ENCODE measurements at places on chromosomes 16 and 17.

DNA sequence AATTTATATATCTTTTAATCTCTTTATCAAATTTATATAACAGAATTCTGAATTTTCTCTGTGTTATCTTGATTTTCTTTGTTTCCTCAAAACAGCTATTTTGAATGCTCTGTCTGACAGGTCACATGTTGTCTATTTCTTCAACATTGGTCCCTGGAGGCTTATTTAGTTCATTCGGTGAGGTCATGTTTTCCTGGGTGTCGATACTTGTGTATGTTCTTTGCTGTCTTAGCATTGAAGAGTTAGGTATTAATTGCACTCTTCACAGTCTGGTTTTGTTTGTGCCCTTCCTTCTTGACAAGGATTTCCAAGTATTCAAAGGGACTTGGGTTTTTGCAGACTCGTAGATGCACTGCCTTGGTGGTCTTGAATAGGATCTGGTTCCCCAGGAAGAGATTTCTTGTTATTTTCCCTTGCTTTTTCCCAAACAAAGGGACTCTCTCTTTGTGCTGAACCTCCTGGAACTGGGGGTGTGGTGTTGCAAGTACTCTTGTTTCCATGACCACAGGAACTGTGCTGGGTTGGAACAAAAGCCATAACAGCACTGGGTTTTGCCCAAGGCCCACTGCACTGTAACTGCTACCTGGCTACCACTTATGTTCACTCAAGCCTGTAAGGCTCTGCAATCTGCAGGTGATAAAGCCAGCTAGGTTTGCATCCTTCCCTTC lies 1483.0 kb downstream of the CDH8 start:
- DNase-seq, result peak; percentile 2

- DNase-seq, result no peak
These were observed 61.8 kb downstream of the TUBD1 start for GRCh38 chr17:59830846-59831486.

DNA sequence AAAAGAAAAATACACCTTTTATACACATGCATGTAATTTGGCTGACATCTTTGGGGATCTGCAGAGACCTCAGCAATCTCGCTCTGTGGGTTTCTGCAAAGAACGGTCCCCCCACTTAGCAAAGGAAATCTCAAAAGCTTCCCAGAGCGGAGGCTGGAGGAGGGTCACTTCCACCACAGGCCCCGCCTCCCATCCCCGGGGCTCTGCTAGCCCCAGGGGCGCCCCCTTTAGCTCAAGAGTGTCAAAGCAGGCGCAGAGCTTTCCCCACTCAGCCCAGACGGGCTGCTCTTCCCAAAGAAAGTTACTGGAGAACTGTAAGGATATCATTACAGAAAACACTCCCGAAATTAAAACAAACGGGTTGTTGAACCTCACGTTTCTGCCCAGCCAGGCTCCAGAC lies 11.4 kb downstream of the SLC13A5 start:
- DNase-seq, result peak; percentile 62

- DNase-seq, result no peak
These were observed 8.4 kb downstream of the CHST6 start for GRCh38 chr16:75486676-75487313.

DNA sequence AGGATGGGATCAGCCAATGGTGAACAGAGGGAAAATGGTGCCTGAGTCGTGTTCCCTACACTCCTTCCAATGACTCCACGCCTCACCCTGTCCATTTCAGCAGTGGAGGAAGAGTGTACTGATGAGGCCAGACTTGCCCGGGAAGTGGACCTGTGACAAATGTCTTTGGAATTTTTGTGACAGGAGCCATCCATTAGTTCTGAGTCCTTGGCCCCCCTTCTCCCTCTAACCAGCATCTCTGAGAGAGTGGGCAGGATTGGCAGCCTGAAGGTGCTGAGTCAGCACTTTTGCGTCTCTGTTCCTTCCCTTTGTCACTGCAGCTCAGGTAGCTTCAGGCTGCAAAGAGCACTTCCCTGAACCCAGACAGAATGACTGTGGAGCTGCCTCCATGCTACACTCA lies 30.8 kb downstream of the BEAN1 start:
- no peak for DNase-seq

- no peak for DNase-seq
These were observed 11.9 kb downstream of the CLEC19A start for GRCh38 chr16:19297454-19297853.

DNA sequence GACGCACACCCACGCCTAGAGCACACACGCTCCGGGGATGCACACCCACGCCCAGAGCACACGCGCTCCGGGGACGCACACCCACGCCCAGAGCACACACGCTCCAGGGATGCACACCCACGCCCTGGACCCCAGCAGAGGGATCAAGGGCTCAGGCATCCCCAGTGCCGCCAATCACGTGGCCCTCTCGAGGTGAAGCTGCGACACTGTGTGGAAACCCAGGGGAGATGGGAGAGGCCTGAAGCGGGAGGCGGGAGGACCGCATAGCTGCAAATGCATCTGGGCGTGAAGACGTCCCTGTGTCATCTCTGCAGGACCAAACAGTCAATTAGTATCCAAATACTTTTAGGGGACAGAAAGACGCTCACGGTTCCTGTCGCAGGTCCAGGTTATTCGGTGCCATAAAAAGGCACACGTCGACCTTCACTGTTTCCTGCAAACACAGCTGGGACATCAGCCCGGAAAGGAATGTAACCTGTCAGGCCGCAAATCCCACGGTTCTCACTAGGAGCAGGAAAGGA lies 56.4 kb downstream of the TBC1D16 start:
- DNase-seq, result no peak

DNA sequence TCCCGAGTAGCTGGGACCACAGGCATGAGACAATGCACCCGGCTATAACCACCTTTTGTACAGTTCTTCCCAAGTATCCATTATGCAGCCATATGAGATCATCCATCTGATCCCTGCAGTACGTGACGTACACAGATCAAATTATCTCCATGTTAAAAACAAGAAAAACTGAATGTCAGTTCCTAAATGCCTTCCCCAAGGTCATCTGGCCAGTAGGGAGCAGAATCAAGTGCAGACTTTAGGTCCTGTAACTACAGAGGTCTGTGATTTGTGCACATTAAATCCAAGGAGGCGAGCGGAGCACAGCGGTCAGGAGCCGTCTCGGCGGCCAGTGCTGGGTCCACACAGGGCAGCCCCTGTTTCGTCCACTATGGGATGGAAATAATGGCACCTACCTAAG lies 23.7 kb downstream of the ZCCHC14 start:
- no peak for DNase-seq

- DNase-seq, result no peak
These were observed 101.6 kb downstream of the MSI2 start for GRCh38 chr17:57357830-57358430.

- DNase-seq, result no peak
These were observed 20.9 kb downstream of the SPACA3 start for GRCh38 chr17:33012522-33013033.

- no peak for DNase-seq
These were observed 140.3 kb upstream of the ERCC4 start for GRCh38 chr16:13779676-13780075.

- no peak for DNase-seq
These were observed 791 bp upstream of the SUPT4H1 start for GRCh38 chr17:58352596-58353388.

DNA sequence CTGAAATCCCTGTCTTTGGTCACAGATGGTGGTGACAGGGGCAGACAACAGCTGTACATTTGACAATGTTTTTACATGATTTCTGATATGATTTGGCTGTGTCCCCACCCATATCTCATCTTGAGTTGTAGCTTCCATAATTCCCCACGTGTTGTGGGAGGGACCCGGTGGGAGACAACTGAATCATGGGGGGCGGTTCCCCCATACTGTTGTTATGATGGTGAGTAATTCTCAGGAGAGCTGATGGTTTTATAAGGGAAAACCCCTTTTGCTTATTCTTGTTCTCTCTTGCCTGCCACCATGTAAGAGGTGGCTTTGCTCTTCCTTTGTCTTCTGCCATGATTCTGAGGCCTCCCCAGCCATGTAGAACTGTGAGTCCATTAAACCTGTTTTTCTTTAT lies 353.9 kb downstream of the CPPED1 start:
- DNase-seq, result no peak

GRCh38 chr17:72134608-72135394 lies 14.0 kb downstream of the SOX9 start:
- DNase-seq, result no peak

DNA sequence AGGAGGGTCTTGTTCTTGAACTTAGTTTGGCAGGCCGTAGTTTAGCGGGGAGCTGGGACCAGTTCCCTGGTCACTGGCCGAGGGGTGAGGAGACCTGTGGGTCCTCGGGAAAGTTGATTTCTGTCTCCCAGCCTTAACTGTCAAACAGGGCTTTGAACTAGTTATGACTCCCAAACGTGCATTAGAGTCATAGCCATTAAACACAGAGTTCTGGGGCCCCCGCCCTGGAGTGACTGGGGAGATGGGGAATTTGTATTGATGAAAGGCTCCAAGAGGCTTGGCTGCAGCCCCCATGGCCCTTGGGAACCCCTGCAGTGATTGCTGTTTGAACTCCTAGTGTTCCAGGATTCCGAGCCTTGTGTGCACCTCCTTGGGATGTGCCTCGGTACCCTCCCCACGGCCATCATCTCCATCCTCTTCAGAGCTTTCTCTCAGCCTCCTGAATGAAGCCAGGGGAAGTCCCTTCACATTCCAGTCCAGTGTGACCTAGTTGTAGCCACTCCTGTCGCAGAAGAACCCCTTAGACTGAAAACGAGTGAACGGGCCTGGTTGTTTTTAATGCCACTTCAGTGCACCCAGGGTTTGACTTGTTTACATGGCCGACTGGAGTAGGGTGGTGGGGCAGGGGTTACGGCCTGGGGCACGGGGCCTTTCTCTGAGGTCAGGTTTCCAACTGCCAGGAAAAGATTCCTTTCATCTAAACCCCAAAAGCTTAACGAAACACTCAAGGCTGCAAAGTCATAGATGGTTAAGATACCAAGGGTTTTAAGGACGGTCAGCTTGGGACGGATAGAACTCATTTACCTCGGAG lies 1.4 kb downstream of the MPRIP start:
- peak; percentile 38 for DNase-seq

DNA sequence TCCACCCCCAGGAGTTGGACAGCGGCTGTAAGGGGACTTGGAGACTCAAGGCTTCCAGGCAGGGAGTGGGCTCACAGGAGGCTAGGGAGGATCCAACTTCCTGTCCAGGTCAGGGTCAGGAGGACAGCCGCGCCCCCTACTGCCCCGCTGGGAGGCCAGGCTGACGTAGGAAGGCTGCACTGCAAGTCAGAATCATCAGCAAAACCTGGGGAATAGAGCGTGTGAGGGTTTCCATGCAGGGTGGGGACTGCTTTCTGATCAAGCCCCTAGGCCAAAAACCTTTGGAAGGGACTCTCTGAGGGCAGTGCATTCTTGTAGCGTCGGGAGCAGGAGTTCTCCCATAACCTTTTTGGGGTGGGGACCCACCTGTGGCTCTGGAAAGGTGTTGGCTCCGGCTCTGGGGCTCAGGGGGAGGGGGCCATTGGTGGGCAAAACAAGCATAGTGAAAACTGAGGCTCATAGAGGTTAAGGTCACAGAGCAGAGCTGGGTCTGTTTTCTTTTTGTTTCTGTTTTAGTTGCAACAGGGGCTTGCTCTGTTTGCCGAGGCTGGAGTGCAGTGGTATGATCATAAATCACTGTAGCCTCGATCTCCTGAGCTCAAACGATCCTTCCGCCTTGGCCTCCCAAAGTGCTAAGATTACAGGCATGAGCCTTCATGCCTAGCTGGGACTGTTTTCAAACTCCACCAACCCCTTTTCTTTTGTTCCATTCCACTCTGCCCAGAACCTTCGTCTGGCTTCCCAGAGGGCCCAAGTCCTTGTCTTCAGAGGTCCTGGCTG lies 22.1 kb downstream of the RAI1 start:
- DNase-seq, result peak; percentile 72

DNA sequence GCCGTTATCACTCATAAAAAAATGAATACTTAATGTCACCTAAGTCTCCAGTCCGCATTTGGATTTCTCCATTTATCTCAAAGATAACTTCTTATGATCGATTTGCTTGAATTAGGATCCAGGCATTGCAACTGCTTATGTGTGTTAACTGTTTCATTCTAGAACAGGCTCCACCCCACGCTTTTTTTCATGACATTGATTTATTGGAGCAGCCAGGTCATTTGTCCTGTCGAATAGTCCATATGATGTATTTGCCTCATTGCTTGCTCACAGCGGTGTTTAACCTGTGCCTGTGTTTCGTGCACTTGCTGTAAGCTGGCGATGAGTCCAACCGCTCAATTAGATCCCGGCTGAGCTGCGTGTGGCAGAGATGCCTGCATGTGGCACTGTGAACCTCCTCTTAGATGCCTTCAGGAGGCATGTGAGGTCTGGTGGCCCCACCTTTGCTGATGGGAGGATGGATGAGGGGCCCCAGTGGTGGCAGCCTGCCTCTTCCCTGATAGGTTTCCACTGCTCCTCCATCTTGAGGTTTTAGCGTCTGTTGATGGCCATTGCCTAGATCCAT lies 16.4 kb downstream of the DHX38 start:
- no peak for DNase-seq

DNA sequence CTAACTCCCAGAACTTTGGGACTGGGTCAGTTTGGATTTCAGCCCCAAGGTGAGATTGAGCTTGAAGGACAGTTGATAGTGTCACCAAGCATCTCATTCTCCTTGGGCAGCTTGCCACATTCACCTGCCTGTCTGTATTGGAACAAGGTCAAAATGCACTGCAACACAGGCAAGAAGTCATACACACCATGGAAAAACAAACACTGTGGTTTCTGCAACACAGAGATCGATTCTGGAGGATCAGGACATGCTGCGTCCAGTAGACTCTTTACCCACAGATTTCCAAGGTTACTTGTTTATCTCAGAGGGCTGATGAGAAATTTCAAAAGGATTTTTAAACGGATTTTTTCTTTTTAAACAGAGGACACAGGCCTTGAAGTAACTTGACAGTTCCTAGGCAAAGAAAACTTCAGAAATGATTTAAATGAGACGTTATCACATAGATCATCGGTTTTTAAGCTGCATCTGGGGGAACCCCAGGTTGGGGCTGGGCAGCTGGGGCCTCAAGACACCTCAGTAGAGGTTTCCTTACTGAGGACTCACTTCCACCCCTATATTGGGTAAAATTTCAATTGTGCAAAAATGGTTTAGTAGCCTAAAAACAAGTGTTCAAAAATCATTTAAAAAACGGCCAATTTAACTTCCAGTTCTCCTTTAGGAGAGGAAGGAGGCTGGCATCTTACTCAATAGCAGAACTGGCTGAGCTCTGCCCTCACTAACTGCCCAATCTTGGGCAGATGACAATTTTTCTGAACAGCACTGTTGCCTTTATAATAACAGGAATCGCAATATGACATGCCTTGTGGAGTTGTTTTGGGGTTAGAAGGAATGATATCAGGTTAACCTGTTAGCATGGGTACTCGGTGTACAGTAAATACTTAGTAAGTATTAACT lies 299.3 kb downstream of the XYLT1 start:
- no peak for DNase-seq

DNA sequence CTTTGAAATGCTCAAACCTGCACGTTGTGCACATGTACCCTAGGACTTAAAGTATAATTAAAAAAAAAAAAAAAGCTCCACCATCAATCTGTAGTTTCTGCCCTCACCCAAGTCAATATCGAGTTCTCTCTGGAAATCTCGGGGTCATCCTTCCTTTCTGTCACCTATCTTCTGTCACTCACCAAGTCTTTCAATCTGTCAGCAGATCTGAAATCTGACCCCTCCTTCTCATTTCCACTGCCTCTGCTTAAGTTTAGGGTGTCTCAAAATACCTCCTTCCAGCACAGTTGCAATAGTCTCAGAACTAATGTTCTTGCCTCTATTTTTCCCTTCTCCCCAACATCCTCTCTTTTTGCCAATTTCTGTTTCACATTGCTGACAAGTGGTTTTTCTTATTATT lies 32.3 kb downstream of the FTO start:
- DNase-seq, result no peak
